ENCODE measurements at places on chromosomes 5 and 9.
A peak's percentile ranks its signal among the peaks of the same experiment; 100 is the strongest.

DNA sequence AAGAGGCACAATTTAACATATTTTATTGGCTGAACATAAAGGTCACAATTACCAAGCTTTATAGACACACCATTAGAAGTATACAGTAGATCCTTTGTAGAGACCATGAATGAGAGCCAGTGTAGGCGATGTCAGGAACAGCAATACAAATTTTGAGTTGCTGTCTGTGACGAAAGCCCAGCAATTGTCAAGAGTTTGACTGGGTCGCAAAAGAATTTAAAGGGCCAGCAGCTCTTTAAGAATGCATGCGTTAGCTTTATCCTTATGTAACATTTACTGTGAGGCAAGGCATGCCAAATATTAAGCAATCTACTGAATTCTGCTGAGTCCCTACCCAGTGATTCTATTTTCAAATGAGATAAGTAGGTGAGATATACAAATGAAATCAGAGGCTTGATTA, 236.9 kb downstream of the ARRDC3 start:
- DNase-seq = no peak

GRCh38 chr5:102719886-102720285, 35.2 kb upstream of the PAM start:
- DNase-seq = no peak

DNA sequence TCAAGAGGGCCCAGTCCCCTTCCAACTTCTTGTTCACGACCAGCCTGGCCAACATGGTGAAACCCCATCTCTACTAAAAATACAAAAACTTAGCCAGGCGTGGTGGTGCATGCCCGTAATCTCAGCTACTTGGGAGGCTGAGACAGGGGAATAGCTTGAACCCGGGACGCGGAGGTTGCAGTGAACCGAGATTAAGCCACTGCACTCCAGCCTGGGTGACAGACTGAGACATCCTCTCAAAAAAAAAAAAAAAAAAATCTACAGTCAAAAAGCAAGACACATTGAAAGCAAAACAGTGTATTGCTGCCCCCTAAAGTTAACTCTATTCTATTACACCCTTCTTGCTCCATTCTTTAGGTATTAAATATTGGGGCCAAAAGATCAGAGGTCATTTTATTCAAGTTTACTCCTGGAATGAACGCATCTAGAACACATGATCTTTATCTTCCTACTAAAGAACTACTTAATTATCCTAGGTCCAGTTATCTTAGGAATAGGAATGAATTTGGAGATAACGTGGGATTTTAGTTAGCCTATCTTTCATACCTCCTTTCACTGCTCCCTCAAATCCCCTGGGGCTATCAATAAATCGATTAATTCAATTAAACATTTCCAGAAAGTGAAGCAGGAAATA, 2.4 kb downstream of the ATG12 start:
- DNase-seq = no peak

- DNase-seq = no peak
These were observed 4.7 kb upstream of the GPR151 start for GRCh38 chr5:146520731-146521130.

DNA sequence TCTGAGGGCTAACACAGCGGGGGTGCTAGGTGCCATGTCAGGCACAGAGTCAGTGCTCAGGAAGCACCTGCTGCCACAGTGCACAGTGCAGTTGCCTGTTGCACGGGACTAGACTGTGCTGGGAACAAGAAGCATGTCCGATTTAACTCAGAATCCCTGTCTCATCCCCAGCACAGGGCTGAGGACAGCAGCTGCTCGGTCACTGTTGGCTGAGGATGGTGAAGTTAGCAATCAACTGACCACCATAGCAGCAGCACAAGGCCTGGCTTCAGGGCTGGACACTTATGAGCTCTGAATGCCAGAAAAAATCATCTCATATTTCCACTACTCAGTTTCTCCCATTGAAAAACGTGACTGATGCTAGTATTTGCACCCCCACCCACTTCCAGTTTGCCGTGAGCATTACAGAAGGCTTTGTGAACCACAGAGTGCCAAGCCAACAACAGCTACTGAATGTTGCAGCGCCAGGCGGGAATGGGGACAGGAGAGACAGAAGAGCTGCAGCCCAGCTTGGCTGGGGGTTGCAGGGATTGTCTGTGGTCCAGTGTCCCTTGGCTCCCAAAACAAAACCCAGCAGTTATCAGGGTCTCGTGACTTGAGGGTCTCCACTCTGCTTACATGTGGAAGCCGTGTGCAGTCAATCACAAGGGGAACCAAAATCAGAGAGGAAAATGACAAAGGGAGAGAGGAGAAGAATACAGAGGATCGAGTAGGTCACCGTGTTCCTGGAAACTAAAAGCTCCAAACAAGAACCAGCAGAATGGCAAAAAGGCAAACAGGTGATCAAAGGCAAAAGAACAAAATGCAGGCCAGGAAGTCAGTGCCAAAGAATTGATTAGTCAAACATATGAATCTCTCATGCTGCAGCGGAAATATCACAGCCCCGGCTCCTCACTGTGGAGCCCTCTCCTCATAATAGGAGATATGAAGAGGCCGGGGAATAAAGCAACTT, 155.6 kb downstream of the CRB2 start:
- peak; percentile 24 for DNase-seq

GRCh38 chr9:97046228-97046627, 7.3 kb upstream of the CTSV start:
- no peak for DNase-seq

GRCh38 chr9:116345393-116345792, 191.8 kb downstream of the PAPPA start:
- DNase-seq = no peak

- DNase-seq = no peak
These were observed 1.2 kb upstream of the RNF38 start for GRCh38 chr9:36401164-36401740.

DNA sequence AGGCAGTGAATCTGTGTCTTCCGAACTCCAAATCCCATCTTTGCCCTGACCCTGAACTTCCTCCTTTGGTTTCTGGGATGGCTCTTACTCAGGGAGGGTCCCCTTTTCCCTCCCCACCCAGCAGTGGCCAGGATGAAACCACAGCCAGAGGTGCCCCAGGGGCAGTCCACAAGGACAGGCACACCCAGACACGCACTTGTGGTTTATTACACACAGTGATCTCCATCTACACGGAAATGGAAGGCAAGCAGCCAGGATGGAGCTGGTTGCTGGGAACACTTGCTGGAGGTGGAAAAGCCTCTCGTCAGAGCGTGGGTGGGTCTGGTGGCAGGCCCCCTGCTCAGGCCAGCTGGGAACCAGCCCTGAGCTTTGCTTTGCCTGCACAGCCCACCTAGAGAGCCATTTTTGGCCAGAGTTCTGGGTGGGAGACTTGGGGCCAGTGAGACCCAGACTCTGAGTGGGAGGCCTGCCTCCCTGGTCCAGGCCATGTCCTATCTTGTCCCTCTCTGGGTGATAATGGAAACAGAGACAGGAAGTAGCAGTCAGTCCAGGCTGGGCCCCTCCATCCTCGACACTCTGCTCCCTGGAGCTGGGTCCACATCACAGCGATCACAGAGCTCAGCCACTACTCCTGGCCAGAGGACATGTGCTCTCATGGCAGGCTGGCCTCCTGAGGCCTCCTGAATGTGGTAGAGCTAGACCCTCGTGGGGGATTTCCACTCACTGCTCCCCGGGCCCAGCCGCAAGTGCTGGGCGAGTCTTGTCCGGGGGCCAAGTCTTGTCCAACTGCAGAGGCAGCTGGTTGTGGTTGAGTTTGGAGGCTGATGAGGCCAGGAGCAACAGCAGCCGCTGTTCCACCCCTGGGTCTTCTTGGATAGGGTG, 5.1 kb upstream of the PHYKPL start:
- no peak for DNase-seq

DNA sequence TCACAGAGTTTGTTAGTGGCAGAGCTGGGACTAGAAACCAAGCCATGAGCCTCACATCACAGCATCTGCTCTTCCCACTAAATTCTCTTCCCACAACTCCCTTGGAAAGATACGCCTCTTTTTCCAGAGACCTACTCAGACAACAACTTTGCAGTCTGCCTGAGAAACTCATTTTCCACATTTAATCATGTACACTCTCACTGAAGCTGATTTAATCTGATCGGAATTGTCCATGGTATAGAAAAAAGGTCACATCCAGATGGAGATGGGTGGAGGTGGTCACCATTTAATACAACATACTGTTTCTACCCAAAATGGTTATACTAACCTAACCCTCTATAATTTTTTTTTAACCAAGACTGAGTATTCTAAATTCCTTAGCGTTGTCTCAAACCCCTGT, 366.2 kb downstream of the ENC1 start:
- no peak for DNase-seq

DNA sequence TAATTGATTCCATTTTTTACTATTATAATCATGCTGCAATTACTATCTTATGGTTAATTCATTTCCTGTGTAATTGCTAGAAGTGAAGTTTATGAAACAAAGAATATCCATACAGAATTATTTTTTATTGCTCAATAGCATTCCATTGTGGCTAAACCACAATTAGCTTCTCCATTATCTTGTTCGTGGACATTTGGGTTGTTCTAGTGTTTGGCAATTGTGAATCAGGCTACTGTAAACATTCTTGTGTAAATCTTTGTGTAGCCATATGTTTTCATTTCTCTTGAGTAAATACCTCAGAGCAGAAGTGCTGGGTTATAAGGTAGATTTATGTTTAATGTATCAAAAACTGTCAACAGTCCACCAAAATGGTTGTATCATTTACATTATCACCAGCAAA, 341.1 kb downstream of the MAT2B start:
- no peak for DNase-seq

DNA sequence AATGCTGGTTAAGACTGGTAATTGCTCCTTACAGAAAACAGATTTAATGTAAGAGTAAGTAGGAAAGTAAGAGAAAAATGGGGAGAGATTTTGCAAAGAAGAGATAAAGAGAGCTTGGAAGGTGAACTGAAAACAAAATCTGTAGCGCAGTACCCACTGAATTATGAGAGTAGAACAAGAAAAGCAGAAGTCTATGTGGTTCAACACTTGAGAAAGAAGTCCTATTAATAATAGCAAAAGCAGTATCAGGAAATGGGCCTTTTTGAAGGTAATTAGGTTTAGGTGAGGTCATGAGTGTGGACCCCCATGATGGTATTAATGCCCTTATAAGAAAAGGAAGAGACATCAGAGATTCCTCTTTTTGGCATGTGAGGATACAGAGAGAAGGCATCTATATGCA, 460.6 kb downstream of the CETN3 start:
- DNase-seq = no peak

DNA sequence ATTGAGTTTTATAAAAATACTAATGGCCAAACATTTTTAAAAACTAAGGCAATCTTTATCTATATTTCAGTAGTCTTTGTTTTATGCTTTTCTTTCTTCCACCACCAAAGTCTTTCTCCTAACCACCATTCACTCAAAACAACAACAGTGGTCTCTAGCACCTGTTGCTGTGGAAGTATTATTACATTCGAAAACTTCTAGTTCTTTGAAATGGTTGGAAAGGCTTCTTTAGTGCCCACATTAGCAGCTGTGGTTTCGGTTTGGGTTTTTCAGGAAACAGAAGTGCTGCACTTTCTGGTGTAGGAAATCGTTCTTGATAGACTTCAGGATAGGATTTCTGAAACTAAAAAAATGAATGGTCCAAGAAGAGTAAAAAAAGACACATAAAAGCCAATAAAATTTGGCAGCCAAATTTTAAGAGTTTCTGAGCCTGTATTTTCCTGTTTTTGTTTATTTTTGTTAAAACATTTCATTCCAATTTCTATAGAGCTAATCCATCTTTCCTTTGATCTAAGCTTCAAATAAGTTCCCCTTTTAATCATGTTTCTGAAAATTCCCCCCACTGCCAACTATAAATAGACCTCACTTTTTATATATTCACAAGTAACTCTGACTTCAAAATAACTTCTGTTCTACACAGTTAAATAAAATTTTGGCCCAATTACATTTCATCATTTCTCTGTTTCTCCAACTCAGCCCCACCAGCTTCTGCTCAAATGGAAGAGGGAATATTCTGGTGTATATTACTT, 102.2 kb downstream of the DEPDC1B start:
- DNase-seq = no peak

GRCh38 chr5:61815339-61815738, 483.3 kb downstream of the ZSWIM6 start:
- no peak for DNase-seq

GRCh38 chr9:89153232-89154017, 25.2 kb downstream of the SHC3 start:
- DNase-seq = no peak

GRCh38 chr9:81664638-81665222, 24.6 kb downstream of the TLE1 start:
- DNase-seq = no peak

- no peak for DNase-seq
These were observed 252.8 kb upstream of the DAP start for GRCh38 chr5:11013793-11014192.

- no peak for DNase-seq
These were observed 11.2 kb upstream of the NCS1 start for GRCh38 chr9:130160862-130161470.

- DNase-seq = no peak
These were observed 6.1 kb downstream of the ANKS6 start for GRCh38 chr9:98790134-98790841.

DNA sequence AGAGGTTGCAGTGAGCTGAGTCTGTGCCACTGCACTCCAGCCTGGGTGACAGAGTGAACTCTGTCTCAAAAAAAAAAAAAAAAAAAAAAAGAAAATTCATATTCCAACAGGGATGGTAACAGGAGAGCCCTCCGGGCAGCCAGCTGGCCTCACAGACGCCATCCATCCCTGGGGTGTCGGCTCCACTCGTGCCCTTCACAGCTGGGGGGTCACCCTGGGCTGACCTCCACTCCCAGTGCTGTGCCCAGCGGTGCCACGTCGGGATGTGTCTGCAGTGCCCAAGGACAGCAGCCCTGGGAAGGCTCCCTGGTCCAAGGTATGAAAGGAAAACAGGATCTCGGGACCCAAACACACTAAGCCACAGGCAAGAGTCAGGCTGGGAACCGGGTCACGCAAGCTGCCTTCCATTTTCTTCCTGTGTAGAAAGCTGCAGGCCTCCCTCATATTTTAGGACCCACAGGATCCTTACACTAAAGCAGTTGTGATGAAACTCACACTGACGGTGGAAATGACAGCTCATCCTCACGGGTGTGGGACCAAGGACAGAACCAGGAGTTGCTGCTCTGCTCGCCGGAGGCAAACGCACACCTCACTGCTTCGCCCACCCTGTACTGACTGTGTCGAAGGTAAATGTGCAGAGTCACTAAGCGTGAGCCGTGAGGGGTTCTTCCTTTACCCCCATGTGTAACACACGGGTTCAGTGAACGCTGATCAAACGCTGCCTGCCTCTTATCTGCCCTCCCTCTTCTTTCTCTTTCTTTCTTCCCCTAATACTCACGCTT, 5.3 kb downstream of the SLC12A7 start:
- no peak for DNase-seq

GRCh38 chr9:105204416-105204815, 40.0 kb upstream of the SLC44A1 start:
- DNase-seq = no peak

- DNase-seq = no peak
These were observed 37.7 kb upstream of the STXBP1 start for GRCh38 chr9:127574072-127574993.

- no peak for DNase-seq
These were observed 11.2 kb upstream of the RIC1 start for GRCh38 chr9:5617749-5618148.

GRCh38 chr5:174622067-174622466, 102.3 kb upstream of the MSX2 start:
- no peak for DNase-seq
